ENCODE measurements at places on chromosomes 11 and 22.

DNA sequence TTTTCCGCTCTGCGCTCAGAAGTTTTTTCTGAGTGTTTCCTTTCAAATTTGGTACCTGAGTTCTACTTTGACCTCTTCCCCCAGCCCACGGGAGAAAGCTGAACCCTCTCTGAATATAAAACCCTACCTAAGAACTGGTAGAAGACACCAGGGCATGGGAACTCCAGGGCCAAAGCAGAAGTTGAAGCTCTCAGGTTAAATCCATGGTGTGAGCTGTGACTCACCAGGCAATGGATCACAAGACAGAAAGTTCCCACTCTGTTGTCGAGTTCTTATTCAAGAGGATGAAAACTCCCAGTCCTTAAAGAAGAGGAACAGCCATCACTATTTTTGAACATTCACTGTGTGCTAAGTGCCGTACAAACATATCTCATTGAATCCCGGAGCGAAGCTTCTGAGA, 8.9 kb downstream of the TMEM218 start:
- DNase-seq: no peak

DNA sequence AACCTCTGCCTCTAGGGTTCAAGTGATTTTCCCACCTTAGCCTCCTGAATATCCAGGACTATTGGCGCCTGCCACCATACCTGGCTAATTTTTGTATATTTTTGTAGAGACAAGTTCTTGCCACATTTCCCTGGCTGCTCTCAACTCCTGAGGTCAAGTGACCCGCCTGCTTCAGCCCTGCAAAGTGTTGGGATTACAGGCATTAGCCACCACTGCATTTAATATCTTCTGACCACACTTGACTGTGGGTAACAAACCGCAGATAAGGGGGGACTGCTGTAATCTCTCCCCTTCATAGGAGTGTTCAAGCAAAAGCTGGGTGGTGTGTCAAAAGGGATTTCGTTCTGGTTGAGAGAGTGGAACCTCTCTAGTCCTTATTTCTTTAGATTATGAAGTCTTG, 53.4 kb downstream of the GRAMD1B start:
- DNase-seq: no peak

DNA sequence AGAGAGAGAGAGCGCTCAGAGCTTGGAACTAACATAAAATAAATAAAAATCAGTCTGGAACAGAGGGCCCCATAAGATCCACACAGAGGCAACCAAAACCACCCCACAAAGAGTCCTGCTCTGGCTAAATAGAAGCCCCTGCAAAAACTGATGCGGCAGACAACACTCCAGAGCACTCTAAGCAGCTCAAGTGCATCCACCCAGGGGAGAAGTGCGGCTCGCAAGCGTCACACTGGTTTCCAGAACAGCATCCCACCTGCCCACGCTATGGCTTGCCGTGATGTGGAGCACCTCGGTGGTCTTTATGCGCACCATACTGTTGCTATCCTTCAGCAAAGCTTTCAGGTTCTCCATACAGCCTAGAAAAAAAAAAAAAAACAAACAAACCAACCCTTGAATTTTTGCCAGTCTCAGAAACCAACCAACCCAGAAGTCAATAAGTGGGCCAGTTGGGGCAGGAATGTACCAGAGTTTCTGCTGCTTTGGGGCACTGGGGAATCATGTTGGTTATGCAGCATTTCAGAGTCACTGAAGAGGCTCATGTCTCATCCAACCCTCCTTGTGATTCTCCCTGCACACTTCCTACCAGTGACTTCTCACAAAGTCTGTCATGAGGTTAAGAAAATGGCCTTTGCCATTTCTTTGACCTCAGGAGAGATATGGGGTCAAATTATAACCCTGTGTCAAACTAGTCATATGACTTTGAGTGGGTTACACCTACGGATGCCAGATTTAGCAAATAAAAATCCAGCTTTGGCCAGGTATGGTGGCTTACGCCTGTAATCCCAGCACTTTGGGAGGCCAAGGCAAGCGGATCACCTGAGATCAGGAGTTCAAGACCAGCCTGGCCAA, 3.0 kb downstream of the RSPH14 start:
- DNase-seq: no peak

GRCh38 chr11:135075740-135076139, 663.7 kb upstream of the B3GAT1 start:
- DNase-seq: no peak

- no peak for DNase-seq
These were observed 7.6 kb upstream of the SLC39A13 start for GRCh38 chr11:47400768-47401279.

GRCh38 chr22:33467620-33468095, 409.5 kb upstream of the SYN3 start:
- no peak for DNase-seq
